ENCODE measurements at places on chromosomes 1 and 21.

DNA sequence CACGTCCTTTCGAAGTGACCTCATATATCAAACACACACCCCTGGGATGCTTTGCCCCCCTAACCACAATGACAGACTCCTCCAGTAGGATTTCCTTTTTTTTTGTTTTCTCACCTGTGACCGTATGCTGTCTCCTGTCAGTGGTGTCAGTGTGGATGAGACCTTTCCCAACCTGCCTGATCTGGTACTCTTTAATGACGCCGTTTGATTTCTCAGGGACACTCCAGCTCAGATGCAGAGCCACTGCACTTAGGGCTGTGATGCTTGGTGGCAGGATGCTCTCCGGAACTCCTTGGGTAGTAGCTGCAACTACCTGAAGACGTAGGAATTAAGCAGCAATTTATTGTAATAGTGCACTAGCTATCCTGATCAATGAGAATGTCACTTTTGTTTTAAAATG lies 212.6 kb downstream of the KCTD3 start:
- no peak for DNase-seq

- no peak for DNase-seq
Measured at GRCh38 chr1:161478985-161479384, 26.3 kb upstream of the FCGR2A start.

DNA sequence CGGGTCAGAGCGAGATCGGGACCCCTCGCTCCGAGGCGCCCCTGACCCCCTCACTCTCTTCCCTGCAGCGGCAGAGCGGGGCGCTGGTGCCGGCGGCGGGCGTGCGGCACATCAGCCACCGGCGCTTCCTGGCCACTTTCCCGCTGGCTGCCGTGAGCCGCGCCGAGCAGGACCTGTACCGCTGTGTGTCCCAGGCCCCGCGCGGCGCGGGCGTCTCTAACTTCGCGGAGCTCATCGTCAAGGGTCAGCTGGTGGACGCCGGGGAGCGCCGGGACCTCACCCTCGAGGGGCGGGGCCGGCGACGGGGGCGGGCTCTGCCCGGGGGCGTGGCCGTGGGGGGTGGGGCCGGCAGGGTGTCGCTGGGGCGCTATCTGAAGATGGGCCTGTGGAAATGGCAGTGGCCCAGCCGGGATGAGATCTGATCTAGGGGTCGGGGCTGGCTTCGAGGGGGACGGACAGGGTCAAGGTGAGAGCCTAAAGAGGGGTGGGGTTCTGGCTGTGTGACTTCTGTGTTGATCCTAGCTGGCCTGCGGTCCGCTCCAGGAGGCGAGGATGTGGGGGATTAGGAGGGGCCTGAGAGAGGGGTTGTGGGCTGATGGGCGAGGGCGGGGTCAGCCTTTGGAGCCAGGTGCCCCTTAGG lies 23.6 kb downstream of the PTPRU start:
- no peak for DNase-seq

DNA sequence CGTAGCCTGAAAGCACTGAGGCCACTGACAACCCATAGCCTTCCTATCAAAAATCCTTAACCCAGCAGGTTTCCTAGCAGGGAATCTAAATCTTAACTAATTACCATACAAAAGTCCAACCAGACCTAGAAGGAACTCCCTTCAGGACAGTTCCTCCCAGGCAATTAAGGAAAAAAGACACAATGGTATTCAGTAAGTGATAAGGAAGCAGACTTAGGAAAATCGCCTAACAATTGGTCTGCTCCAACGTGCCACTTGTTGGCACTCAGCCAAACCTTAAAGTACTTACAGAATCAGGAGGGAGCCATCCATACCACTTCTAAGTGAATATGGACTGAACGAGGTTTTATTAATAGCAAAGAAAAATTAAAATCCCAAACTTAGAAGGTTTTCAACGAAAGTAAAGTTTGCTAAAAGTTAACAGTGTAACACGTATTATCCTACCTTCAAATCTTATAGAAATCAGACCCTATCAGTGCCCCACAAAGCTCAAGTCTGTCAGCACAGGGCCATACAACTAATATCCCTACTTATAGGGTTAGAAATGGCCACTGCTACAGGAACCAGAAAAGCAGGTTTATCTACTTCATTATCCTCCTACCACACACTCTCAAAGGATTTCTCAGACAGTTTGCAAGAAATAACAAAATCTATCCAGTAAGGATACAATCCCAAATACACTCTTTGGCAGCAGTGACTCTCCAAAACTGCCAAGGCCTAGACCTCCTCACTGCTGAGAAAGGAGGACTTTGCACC lies 29.0 kb downstream of the SPATA6 start:
- no peak for DNase-seq

GRCh38 chr1:94723463-94723862 lies 96.7 kb upstream of the SLC44A3 start:
- no peak for DNase-seq

GRCh38 chr1:41496080-41497055 lies 11.9 kb upstream of the EDN2 start:
- no peak for DNase-seq
